NCI-H2081 (cell line): ENCODE measurements at places on chromosomes 1 and 21.
A peak's percentile ranks its signal among the peaks of the same experiment; 100 is the strongest.

DNA sequence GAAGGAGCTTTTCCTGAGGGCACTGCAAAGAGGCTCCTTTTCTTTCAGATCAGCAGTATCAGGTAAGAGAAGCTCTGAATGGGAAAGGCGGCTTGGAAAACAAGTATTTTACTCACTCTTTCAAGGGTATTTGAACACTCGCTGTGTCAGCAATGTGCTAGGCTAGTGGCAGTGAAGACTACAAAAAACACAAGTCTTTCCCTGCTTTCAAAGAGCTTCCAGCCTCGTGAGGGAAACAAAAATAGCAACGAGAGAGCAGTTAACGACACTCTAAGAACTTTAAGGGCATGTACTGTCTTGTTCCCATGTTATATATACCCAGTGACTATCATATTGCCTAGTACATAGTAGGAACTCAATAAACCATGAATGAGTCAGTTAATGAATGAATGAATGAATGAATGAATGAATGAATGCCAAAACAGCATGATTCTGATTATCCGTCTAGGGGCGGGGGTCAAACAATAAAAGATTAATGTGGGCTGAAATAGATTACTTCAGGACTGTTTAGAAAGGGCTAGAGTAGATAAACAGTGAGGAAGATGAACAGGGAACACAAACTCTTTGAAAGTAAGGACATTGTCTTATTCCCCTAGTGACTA is 14.2 kb upstream of the MCOLN3 start:
- DNase-seq, result no peak

GRCh38 chr1:222948079-222948478 is 133.2 kb downstream of the DISP1 start:
- DNase-seq, result no peak

GRCh38 chr1:71413441-71414175 is 332.8 kb upstream of the ZRANB2 start:
- DNase-seq, result no peak

GRCh38 chr1:7463526-7463925 is 307.6 kb upstream of the VAMP3 start:
- no peak for DNase-seq

DNA sequence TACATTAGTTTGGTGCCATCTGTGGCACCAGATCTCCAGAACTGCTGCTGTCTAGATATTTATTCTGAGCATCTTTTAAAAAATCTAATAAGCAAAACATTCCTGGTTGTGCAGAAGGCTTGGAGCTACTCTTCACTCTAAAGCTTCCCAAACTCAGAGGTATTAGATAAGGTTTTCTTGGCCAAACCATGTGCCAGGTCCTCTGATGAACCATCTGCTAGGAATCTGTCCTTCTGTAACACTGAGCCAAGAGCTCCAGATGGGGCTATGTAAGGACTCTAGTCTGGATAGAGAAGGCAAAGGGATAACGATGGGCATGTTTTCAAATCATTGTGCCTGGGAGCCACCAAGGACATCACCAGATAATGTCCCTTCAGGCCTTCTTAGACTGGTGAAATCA is 410.6 kb downstream of the NTNG1 start:
- DNase-seq, result no peak

DNA sequence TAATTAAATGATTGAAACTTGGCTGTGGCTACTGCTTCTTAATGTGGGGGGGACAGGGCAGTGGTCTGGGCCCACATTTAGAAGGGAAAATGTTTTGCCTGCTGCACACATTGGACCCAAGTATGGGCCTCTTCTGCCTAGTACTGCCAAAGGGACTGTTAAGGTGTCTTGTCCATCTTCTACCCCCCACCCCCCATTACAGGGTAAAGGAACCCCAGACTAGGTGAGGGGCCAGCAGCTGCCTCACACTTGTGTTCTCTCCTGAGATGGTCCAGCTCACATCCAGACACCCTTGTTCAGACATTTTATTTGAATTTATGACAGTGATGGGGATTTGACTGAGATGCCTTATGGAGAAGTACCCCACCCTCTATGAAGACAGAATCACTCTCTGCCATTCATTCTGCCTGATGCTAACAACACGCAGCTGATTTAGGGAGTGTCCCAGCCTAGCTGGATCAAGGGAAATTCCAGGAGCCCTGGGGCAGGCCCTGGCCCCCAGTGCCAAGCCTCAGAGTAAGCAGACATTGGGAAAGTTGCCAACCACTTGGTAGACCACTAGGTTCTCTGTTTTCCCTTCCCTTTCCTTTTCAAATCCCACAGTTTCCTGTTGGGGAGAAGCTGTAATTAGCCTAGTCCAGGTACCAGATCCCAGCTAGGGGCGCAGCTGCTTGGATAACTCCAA is 42.1 kb downstream of the YARS1 start:
- peak; percentile 32 for DNase-seq

DNA sequence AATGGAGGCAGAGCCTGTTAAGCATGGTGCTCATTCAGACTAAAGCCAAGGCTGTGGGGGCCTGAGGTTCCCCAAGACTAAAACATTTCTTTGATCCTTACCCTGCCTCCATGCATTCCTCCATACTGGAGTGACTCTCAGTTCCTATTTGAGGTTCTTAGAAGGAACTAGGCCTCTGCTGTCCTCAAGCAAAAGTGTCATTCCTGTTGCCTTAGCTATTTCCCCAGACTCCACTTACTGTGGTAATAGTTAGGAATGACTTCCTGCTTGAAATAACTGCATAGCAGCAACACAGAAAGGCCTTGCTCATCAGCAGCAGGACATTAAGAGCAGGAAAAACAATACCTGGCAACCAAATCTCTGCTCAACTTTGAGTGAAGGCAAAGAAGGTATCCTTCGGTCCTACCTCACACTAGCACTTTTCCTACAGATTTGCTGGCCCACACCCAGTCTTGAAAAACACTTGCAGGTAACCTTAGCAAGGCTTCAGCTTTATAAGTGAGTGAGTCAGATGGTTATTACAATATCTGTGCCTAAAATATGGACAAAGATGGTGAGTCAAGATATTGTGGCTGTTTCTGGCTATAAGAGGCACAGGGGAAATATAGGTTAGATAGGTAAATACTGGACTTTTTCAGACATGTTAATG is 14.8 kb downstream of the LRRC41 start:
- DNase-seq, result no peak

GRCh38 chr21:37172646-37173045 is 94.5 kb downstream of the VPS26C start:
- DNase-seq, result no peak

DNA sequence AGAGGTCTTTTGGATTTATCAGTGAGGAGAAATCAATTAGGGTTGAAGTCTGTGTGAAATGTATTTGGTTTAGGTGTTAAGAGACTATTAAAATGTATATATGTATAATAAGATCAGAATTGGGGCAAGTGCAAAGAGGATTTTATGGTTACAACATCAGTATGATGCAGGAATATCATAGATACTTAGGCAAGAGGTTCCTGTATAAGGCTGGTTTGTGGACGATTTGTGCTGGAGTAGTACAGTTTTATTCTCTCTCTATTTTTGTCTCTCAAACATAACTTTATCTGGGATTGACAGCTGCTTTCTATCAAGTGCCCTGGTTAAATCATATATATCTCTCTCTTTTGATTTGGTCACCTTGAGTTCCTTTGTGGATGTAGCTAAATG is 142.5 kb downstream of the CTH start:
- no peak for DNase-seq

DNA sequence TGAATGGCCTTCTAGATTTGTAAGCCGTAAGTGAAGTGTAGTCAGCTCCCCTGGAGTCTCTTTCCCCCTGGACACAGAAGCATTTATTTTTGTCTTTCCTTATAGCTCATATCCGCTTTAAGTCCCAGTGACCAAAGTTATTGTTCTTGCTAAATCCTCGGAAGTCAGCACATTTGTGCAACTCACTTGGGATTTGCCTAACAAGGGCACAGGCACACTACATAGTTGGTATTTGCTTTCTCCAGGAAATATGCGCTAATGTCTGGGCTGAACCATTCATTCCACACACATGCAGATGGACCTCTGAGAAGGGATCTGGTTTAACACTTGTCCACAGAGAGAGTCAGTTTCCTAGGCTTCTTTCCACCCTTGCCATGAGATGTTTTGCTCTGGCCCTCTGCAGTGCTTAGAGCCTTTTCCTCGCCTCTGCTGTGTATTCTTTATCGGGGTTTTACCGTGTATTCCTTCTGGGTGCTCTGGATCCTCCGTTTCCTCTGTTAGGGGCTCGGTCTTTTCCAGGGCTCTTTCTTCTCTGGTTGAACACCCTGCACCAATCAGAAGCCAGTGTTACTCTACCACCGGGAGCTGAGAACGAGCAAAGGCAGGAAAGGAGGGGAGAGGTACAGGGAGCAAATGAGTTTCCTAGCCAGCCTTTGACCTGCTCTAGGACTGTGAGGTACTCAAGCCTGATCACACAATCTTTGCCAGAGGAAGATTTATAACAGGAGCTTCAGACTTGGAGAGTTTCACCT is 72.4 kb downstream of the ABCA4 start:
- no peak for DNase-seq

DNA sequence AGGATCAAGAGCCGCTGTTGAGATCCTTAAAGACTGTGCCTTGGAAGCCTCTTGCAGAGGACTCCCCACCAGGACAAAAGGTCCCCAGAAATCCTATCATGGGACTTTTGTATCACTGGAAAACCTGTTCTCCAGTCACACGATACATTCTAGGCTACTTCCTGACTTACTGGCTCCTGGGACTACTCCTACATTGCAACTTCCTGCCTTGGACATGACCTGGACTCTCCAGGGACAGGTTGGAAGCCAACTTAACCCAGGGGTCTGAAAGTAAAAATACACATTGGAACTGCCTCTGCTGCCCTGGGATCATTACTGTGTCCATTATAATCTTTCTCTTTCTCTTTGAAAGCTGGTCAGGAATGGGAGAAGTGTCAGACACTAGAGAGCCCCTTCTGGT is 9.9 kb downstream of the PIGV start:
- no peak for DNase-seq

- DNase-seq, result no peak
Observed at GRCh38 chr1:116952738-116953275, 43.1 kb downstream of the PTGFRN start.

DNA sequence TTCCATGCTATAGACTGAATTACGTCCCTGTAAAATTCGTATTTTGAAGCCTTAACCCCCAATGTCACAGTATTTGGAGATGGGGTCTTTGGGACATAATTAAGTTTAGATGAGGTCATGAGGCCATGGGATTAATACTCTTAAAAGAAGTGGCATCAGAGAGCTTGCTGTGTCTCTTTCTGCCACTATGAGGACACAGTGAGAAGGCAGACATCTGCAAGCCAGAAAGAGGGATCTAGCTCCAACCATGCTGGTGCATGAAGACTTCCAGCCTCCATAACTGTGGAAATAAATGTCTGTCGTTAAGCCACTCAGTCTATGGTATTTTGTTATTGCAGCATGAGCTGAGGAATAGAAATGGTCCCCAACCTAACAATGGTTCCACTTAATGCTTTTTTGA is 99.0 kb downstream of the LTN1 start:
- no peak for DNase-seq

- no peak for DNase-seq
Observed at GRCh38 chr1:217456261-217456660, 174.6 kb downstream of the GPATCH2 start.

DNA sequence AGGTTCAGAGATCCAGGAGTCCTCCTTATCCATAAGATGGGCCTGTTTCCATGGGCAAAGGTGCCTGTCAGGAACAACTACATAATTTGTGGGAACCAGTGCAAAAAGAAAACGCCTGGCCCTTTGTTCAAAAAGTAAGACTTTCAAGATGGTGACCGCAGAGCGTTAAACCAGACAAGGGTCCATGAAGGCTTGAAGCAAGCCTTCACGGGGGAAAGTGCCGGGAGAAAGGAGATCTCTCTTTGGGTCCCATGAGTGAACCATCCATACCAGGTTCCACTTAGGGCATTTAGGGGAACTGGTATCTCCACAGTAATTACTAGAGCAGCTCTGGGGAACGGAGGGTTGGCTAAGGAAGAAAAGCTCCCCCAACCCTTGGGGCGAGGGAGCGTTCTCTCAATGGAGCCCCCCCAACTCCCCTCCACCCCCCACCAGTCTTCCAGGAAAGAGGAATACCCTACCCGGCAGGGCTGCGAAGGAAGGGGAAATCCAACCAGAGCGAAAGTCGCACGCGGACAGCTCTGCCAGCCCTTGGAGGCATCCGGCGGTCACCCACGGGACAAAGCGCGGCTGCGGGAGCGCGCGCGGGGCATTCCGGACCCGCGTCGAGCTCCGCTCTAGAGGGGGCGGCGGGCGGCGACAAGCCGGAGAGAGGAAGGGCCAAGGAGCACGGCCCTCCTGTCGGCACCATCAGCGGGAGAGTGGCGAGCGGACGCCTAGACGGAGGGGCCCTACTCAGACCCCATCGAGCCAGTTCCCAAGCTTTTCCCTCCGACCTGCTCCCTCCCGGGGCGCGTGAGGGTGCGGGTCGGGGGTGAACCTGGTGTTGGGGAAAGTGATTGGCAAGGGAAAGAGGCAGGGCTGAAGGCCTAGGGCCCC is 687 bp upstream of the RASSF5 start:
- DNase-seq, result no peak

GRCh38 chr1:197735461-197735860 is 39.8 kb downstream of the DENND1B start:
- DNase-seq, result no peak
